HTR-8/SVneo (cell line): ENCODE measurements at places on chromosomes 3 and 15.

DNA sequence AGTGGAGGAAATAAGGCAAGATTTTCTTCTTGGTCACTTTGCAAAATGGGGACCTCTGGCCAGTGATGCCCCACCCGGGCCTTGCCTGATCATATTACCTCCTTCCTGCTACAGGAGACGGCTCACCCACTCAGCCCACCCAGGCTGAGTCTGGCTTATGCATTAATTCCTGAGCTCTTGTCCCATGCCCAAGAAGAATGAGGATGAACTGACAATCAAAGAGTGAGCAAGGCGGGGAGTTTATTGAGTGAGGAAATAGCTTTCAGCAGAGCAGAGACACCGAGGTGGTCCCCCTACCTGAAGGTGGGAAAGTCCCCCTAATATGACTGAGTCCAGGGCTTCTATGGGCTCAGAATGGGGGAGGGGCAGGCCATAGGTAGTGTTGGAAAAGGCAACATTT, 107.5 kb downstream of the EOMES start:
- DNase-seq = no peak

GRCh38 chr3:98961161-98962155, 60.0 kb upstream of the DCBLD2 start:
- DNase-seq = no peak

DNA sequence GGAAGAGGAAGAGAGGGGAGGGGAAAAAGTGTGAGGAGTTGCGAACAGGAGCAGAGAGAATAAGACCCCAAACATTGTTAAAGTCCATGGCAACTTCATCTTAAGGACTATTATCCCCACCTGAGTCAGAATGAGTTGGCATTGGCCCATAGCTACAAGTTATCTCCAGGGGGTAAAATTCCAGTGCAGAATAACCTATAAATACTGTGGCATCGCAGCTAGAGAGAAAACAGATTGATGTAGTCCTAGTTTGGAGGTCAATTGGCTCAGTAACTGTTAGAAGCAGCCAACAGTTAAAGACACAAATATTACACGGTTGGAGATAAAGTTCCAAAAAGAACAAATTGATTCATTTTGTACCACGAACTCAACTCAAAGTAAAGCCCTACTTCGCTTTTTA, 313.9 kb upstream of the CCDC54 start:
- DNase-seq = no peak

DNA sequence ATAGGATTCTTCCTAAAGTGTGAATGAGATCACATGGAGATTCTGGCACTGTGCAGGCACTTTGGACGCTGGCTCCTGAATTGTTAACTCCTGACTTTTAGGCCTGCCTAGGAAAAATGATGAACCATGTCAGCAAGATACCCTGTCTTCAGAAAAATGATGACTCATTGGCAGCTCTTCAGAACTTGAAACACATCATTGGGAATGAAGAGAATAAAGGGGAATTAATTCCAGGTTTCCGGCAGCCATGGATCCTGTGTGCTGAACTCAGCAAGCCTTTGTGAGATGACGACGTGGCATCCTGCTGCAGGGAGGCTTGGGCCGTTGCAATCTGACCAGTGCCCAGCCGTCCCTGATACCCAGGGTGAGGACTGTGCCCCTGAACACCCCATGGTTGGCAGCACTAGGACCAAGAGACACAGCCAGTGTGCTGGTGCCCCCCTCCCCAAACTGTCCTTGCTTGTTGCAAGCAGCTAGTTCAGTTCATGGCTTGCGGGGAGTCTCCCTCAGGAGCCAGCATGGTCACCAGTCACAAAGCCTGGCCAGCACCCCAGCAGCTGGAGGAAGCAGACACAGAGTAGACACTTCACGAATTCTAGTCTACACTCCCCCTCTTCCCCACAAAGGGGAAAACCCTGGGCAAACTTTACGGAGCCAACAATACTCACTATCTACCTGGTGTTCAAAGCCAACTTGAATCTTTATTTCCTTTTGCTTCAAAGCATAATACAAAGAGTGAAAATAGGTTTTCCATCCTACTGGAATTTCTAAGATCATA, 7.8 kb upstream of the LIPC start:
- DNase-seq = no peak

GRCh38 chr3:41001556-41001955, 197.7 kb upstream of the CTNNB1 start:
- no peak for DNase-seq

DNA sequence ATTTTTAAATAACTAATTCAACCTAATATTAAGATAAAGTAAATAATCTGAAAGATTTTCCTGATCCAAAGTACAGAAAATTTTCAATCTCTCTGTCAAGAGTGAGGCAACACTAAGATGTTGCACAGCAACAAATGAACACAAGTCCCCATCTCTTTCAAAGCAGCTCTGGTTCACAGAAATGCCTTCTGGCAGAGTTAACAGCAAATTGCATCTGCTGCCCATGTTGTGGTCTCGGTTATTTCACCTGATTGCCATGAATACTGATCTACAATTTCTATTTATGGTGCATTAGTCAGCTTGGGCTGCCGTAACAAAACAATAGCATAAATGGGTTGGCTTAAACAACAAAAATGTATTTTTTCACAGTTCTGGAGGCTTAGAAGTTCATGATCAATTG, 167.3 kb downstream of the BCHE start:
- no peak for DNase-seq

- no peak for DNase-seq
Measured at GRCh38 chr3:130258532-130258952, 86.9 kb upstream of the COL6A5 start.

DNA sequence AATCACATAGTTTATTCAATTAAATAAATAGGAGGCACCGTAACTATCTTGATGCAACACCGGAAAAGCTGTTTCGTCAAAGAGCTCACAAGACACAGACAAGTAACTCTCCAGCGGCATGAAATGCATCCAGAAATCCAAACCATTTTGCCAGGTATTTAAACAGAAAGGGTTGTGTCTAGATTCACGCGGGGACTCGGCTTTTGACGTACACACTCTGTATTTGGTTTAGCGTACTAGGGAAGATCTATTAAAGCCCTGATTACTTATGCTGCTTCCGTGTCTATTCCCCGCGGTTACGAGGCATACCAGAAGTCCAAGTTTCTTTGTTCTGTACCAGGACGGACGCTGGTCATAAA, 718 bp downstream of the BNIP2 start:
- DNase-seq = peak; percentile 12

DNA sequence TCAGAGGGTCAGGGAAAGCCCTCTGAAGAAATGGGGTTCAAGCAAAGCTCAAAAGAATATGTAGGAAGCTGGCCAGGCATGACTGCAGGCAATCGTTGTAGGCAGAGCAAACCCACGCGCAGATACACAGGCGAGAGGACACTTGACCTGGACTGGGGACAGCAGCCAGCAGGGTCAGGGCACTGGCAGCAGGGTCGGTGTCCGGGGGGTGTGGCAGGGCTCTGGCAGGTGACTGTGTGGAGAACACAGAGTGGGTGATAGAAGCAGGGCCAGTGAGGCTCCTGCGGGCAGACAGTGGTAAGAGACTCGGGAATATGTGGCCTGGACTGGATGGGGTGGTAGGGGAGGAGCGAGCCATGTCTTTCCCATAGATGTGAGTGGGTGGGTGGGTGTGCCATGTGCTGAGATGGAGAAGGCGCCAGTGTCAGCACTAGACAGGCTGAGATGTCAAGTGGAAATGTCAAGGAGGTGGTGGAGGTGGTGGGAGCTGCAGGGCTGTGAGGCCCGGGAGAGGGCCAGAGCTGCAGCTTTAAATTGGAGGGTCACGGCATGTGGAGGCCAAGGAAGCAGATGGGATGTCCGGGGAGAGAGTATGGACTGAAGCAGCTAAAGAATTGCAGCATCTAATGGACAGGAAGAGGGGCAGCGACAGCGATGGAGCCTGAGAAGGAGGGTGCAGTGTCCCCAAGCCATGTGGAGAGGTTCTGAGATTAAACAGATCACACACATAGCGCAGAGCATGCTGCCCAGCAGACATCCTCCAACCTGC, 13.4 kb downstream of the TMEM43 start:
- DNase-seq = no peak

DNA sequence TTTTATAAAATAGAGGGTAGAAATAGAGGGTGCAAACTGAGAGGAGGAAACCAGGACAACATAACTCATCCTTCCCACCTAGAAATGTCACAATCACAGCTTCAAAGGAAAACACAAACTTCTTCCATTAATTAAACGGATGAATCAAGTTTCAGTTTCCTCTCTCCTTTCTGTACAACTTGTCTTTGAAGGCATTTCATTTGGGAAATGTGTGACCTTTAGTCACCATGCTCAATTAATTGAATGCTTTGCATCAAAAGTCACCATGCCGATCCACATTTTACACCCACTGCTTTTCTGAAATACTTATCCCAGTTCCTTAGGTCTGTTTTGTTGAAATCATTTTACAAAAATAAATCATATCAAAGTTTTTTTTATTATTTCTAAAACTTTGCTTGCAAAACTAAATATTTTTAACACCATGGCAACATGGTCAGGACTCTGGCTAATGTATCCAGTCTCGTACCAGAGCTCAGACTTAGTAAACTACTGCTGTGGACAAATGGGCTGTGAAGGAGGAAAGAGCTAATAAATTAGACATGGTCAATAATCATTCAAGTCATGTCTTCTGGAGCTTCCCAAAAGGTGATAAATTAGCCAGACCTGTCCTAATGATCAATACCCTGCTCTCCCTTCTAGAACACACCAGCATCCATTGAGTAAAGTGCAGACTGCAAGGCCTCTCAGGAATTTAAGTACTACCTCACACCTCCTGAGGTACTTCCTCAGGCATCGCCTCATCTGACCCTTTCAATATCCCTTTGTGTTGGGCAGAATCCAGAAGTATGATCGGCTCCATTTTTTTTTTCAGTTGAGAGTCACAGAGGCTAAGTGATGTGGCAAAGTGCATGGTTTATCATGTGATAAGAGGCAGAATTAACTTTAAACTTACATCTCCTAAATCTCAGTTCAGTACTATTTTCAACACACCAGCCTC, 161.3 kb downstream of the GREM1 start:
- no peak for DNase-seq

GRCh38 chr15:78393137-78393536, 44.9 kb upstream of the IREB2 start:
- DNase-seq = no peak

GRCh38 chr3:172562871-172563865, 39.9 kb upstream of the TNFSF10 start:
- DNase-seq = peak; percentile 37

DNA sequence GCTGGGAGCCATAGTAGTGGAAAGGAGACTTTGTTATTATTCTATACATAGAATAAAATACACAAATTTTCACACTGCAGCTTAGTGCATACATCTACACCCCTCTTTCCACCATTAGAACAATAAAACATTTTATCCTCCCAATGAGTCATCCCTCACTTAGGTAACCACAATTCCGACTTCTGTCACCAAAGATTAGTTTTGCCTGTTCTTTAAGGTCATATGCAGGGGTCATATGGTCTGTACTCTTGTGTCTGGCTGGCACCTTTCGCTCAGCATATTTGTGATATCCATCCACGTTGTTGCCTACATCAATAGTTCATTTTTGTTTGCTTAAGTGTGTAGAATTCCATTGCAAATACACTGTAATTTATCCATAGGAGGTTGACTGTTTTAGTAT, 399.4 kb downstream of the SHQ1 start:
- DNase-seq = peak; percentile 29

DNA sequence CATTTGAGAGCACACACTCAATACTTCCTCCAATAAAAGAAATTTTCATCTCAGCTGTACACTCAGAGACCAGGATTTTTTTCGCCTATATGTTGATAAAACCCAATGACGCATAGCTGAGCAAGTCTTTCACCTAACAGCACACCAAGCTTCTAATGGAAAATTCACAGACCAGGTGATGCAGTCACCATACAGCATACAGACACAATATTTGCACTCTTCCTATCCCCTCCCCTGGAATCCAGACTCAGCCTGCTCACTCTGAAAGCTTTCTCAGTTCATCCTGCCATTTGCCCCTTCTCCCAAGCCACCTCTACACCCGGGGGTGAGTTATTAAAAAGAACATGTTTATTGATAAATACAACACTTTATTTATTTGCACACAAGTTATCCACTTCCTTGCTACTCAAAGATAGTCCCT, 1.7 kb downstream of the TBC1D5 start:
- no peak for DNase-seq

- no peak for DNase-seq
Measured at GRCh38 chr3:88336894-88337293, 187.1 kb downstream of the C3orf38 start.

DNA sequence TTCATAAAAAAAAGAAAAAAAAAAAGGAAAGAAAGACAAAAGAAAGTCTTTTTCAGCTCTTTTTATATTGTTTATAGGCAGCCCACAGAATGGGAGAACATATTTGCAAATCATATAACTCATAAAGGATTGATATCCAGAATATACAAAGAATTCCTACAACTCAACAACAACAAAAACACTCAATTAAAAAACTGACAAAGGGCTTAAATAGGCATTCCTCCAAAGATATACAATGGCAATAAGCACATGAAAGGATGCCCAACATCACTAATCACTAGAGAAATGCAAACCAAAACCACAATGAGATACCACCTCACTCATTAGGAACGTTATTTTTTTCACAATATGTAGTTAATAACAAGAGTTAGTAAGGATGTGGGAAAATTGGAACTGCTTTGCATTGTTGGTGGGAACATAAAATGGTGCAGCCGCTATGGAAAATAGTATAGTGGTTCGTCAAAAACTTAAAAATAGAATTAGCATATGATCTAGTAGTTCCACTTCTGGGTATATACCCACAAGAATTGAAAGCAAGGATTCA, 54.2 kb upstream of the CMTM8 start:
- no peak for DNase-seq

- no peak for DNase-seq
Measured at GRCh38 chr3:111762537-111762936, 96.5 kb upstream of the PHLDB2 start.

DNA sequence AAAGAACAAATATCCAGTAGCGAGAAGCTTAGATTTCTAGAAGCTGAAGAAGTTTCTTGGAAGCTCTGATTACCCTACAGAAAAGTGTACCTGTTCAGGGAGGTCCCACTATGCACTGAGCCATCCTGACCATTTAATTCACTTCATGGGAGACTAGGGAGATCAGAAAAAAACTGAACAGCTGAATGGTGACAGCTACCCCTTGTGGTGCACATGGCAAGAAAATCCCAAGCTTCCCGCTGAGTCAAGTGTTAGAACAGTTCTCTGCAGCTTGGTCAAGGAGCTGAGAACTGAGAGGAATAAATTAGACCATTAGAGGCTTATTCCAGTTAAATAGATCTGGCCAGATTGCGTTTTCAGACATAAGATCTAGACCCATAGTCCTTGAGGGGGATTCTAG, 197.2 kb upstream of the VEPH1 start:
- DNase-seq = no peak
